ENCODE measurements at places on chromosomes 12 and 14.

DNA sequence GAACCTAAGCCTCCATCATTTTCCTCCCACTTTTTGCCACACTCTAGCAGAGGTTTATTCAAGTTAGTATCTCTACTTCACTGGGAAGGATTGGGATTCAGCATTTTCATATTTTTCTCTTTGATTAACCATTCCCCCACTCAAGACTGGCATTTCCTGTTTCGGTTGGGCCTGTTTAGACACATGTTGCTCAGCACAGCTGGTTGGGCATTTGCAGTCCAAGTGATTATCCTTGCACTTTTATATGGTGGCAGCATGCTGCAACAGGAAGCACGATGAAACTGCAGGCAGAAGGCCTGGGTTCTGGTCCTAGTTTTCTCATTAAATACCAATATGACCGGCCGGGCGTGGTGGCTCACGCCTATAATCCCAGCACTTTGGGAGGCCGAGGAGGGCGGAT lies 182.9 kb upstream of the GRIN2B start:
- no peak for DNase-seq

- DNase-seq = no peak
These were observed 277.9 kb downstream of the CCER1 start for GRCh38 chr12:90677055-90677454.

DNA sequence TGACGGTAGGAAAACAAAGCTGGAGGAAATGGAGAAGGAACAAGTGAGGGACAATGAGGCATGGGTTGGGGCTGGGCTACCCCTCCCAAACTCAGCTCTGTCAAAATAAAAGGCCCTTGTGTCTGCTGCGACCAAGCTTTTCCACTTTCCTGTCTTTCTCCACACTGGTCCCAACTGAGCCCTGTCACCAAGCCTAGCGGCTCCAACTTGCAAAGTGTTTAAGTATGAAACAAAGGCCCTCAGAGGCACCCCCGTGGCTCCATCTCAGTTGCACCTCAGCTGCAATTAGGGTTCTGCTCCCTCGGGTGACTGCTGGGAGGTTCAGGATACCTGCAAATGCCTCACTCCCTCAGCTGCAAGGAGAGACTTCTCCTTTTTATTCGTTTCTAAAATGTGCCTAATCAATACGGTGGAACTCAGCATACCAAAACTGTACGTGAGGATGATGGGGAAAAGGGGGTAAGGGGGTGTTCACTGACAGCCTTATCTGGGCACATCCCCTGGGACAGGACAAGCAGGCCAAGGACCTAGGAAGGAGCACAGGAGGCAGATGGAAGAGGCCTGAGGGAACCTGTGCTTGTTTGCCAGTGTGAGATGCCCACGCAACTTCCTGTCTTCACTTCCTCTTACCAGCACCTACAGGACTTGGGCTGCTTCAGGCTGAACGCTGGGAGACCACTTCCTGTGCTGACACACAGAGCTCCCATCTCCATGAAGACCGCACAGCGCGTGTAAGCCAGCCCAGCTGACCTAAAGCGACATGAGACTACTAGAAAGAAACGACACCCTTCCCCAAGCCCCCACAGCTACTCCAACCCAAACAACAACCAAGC lies 8.9 kb downstream of the VAMP1 start:
- DNase-seq = peak; percentile 74

DNA sequence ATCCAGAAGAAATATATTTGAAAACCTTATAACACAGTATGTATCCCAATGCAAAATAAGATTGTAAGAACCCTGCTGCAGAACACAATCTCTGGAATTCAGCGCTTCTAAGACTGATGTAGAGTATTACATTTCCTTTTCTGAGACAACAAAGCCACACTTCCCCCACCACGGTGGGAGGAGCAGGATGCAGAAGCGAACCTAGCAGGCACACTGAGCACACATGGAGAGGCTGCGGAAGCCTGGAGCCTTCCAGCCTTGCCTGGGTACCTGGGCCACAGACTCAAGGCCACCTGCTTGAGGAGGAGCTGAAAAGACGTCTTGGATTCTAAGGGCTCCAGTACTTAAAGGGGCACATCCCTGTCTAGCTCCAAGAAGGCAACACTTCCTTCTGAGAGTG lies 46.4 kb downstream of the TCHP start:
- no peak for DNase-seq

- DNase-seq = no peak
These were observed 64.1 kb upstream of the JDP2 start for GRCh38 chr14:75363570-75364227.

DNA sequence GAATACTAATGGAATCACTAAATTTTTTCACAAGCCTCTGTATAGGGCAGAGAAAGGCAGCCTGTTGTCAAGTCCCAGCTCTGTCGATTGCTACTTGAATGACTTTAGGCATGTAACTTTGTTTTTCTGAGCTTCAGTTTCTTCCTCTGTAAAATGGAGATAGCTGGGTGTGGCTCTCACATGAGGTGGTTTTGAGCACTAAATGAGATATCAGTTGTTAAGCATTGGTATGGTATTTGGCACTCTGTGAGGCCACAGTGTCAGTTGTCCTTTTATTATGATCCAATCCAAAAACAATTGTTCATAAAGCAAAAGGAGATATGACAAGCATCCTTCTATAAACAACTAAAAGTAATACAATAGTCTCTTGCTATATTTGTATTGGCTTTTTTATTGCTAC lies 120.6 kb downstream of the DUSP6 start:
- no peak for DNase-seq

GRCh38 chr12:90978117-90978770 lies 23.3 kb upstream of the CCER1 start:
- DNase-seq = no peak

- DNase-seq = no peak
These were observed 198.9 kb downstream of the ADGRD1 start for GRCh38 chr12:131152587-131152986.

DNA sequence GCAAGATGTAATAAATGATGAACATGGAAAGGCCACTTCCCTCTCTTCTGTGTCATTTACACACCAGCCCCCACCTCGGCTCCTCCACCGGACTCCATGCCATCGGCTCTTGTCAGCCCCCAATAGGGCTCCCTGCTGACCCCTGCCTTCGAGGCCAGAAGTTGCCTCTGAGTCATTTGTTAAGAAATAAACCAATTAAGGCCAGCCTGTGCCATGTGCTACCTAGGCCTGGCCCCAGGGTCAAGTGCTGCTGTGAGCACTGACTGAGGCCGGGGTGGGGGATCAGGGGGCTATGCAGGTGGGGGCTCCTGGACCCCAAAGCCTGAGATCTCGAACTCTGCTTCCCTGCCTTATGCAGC lies 53.2 kb downstream of the TESC start:
- no peak for DNase-seq
